Tracheal epithelial cell (primary cell): ENCODE measurements at places on chromosomes 3 and 15. TPM values are rescaled to one million over a fixed set of nuclear protein-coding genes. Genes with fewer than 3 reads are reported as not detected.

NR2E3 gene
- total RNA-seq, result under 0.01 TPM in 1 of 2 replicates, not detected in the other

IL17RB gene
- 1.2 TPM in 1 of 2 replicates, not detected in the other for total RNA-seq

SHQ1 gene
- total RNA-seq, result 15.9 and 20.9 TPM in 2 replicates

AGBL1 gene
- total RNA-seq, result not detected in 2 replicates

CPLX3 gene
- not detected in 2 replicates for total RNA-seq

IQCH gene
- 1.7 and 2.7 TPM in 2 replicates for total RNA-seq

CACNA2D3 gene
- 0.48 TPM in 1 of 2 replicates, not detected in the other for total RNA-seq

GPR171 gene
- not detected in 2 replicates for total RNA-seq

PROS1 gene
- total RNA-seq, result 9.2 and 9.6 TPM in 2 replicates

CAMK1 gene
- 8.3 and 15.9 TPM in 2 replicates for total RNA-seq

TTLL13 gene
- not detected in 2 replicates for total RNA-seq

CCDC9B gene
- 5.3 and 36.4 TPM in 2 replicates for total RNA-seq

OR5K2 gene
- total RNA-seq, result not detected in 2 replicates

WDR72 gene
- under 0.01 and 0.96 TPM in 2 replicates for total RNA-seq

NTRK3 gene
- total RNA-seq, result under 0.01 TPM in 1 of 2 replicates, not detected in the other

IGSF11 gene
- total RNA-seq, result not detected in 2 replicates

SPINK8 gene
- total RNA-seq, result not detected in 2 replicates

PCLAF gene
- total RNA-seq, result 3.1 and 11.7 TPM in 2 replicates

ACKR4 gene
- 0.24 TPM in 1 of 2 replicates, not detected in the other for total RNA-seq

SH3BP5 gene
- total RNA-seq, result 4.5 and 7.2 TPM in 2 replicates

ITIH1 gene
- total RNA-seq, result not detected in 2 replicates

CHRNA5 gene
- total RNA-seq, result 2.6 and 5.1 TPM in 2 replicates

OR4F6 gene
- total RNA-seq, result not detected in 2 replicates

ZNF620 gene
- 0.64 and 1.2 TPM in 2 replicates for total RNA-seq

CCDC33 gene
- not detected in 2 replicates for total RNA-seq

BFSP2 gene
- total RNA-seq, result not detected in 2 replicates

TMEM45A gene
- 5.5 and 18.8 TPM in 2 replicates for total RNA-seq

SNX4 gene
- total RNA-seq, result 19.8 and 26.0 TPM in 2 replicates

SNTN gene
- not detected in 2 replicates for total RNA-seq

NEK4 gene
- 20.5 and 24.7 TPM in 2 replicates for total RNA-seq

SH3GL3 gene
- total RNA-seq, result 1.9 and 2.1 TPM in 2 replicates

CCDC54 gene
- total RNA-seq, result not detected in 2 replicates

FEZF2 gene
- total RNA-seq, result not detected in 2 replicates
